ENCODE measurements at places on chromosomes 7 and 10.

DNA sequence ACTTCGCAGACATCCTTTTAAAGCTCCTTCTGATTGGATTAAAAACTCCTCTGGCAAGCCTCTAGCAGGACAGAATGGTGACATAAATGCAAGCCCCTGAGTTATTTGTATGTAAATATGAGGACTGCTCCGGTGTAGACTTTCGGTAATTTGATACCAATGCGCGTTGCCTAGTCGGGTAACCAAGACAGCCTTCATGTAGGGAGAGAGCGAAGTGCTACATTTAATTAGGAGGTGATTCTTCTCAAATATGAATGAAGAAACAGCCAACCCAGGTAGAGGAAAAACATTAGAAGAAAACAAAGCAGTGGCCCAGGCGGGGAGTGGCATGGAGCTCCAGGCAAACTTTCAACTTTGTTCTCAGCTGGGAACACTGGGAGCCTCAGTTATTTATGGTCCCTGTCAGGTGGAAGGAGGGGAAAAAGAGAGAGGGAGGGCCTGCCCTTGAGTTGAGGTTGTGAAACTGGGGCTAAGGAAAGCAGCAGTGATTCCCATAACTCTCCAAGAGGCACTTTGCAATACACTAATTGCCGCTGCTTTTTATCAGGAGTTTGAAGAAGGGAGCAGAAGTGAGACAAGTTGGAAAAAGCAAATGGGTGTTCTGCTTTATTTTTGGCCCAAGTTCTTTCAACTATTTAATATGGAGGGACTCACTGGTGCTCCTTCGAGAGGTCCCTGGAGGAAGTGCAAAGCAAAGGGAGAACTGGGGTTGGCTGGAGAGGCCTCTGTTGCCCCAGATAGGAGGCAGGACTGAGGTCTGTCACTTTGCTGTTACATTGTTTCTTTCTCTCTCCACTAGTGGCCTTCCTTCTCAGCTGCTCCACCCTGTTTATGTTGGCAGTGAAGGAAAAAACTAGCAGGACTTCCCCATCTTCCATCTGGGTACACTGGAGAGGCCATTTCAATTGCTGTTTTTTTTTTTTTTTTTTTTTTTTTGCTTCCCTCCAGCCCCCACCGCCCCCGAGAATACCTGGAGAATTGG lies 234.6 kb upstream of the CCDC6 start:
- peak; percentile 77 for DNase-seq

DNA sequence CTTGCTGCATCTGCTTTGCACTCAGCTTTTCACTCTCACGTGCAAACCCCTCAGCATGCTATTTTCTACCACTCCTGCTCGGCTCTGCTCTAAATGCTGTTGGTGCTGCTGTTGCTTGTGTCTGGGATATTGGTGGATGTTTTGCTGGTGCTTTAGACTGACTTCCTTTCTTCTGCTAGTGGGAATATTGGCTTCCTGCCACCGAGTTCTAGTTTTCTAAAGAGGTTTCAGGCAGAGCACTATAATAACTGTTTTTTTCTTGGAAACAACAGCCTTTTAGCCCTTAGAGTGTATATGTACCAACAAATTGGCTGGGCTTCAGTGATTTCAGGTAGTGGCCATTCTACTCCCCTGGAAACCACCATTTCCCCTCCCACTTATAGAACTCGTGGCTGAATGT lies 27.8 kb downstream of the TMEM236 start:
- DNase-seq = no peak

GRCh38 chr10:89567576-89568245 lies 32.3 kb upstream of the SLC16A12 start:
- DNase-seq = no peak

DNA sequence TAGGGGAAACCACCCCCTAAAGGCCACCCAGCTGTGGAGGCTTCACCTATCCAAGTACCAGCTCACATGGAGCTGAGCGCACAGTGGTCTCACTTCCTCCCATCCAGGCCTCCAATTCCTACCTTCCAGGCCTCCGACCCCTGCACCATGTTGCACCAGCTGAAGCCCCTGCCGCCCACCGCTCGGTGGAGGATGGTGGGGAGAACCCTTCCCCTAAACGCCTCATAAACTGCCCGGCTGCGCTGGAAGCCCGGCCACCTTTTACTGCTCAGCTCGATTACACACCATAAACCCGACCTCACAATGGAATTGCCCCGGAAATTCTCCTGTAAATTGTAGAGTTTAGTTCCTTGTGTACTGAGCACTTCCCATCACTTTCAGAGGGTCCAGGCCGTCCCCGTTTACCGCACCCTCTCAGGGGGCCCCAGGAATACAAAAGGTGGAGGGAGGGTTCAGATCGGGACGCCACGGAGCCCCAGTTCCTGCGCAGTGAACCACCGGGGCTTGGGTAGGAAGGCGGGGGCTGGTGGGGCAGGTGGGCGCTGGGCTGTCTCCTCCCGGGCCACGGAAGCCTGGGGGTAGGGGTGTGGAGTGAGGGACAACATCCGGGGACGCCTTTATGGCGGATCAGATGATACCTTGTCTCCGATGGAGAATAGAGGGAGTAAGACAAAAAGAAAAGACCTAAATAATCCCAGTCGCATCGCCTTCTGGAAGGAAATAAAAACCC lies 1.4 kb upstream of the HOXA7 start:
- DNase-seq = no peak

GRCh38 chr7:10802526-10802925 lies 171.1 kb upstream of the PHF14 start:
- DNase-seq = no peak

DNA sequence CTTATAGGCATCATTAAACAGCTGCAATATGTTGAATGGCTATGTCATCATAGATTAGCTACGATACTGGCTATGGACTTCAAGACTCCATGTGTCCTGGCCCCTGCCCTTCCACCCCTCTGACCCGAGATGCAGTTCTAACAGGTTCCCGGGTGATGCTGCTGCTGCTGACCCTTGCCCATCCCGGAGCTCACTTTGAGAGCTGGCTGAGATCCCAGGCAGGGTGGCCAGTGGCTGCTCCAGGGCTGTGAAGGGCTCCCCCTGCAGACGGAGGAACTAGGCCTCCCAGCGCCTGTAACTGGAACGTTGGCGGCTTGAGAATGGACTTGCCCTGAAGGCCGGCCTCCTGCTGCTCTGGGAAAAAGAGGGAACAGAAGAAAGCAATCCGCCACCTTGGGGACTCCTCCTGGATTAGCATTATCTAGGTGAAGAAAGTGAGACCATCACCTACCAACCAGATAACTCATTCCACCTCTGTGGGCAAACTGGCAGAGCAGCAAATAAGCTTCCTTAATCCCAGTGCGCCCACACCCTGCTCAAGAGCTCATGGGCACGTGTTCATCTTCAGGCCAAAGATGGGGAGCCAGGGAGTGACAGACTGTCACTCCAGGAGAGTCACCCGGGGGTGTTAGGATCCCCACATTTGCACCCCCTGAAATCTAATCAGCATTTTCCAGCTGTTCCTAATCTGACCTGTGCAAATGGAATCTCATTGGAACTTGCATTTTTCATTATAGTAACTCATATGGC lies 56.8 kb downstream of the PARP12 start:
- DNase-seq = peak; percentile 20

- no peak for DNase-seq
Observed at GRCh38 chr10:95328013-95328412, 37.2 kb upstream of the PDLIM1 start.

DNA sequence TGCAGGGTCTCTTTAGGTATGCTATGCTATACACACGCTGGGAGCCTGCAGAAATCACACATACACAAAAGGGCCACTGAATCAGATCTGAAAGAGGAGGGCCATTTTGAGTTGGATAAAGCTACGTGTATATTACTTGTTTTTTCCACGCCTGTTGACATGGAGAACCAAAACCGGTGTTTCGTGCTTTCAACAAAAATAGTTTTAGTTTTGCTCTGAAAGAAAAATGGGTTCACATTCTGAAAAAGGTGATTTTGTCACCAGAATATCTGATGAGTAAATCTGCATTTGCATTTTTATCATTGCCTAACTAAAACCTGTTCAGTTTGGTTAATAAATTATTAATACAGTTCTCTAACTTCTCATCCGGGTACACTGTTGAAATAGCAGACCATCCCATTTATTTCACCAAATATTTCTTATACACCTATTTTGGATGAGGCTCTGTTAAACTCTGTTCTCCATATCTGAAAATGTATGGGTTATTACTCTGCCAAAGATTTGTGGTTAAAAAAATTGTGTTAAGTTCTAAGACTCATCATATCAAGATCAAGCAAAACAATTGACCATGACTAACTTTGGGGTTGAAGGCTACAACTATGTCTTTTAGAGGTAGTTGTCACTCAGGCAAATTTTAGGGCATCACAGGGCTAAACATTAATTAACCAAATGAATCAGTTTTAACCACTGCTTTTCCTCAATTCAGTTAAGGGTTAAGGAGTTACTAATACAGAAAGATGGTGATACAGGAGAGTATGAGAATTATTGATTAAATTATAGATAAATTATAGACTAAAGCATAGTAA lies 101.2 kb upstream of the RPA3 start:
- no peak for DNase-seq

GRCh38 chr10:72038458-72039001 lies 49.8 kb downstream of the SPOCK2 start:
- DNase-seq = no peak

Data from neuronal stem cell (in vitro differentiated cells).